ENCODE measurements at places on chromosomes 16 and 17. TPM values are rescaled to one million over a fixed set of nuclear protein-coding genes. Genes with fewer than 3 reads are reported as not detected.

The EMC8 gene
- 50.5 TPM for total RNA-seq

The B3GNT9 gene
- 2.3 TPM for total RNA-seq

The SPATA22 gene
- total RNA-seq: not detected

The CDH5 gene
- total RNA-seq: 1,316 TPM

The WFDC1 gene
- total RNA-seq: not detected

The HES7 gene
- total RNA-seq: 0.33 TPM
